NCI-H460 (cell line): ENCODE measurements at places on chromosomes 13 and 19. TPM values are rescaled to one million over a fixed set of nuclear protein-coding genes. Genes with fewer than 3 reads are reported as not detected.

DNA sequence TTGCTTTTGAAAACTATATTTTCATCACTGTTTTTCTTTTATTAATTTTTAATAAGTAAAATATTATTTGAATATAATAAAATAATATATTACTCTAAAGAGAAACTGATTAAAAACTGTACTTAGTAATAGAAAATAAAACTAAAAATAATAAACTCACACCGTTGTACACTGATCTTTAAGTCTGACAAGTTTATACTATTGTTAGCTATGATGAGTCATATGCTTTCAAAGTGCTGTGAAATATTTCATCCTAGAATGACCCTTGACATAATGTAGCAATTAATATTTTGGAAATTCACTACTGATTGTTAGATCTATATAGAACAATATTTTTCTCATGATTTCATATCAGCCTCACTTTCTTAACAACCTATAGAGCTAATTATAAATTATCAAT is 1040.6 kb upstream of the SPRY2 start:
- no peak for DNase-seq

GRCh38 chr19:47523473-47523872 is 8.6 kb upstream of the NAPA start:
- DNase-seq = no peak

- DNase-seq = no peak
Observed at GRCh38 chr13:110010404-110011138, 224.2 kb upstream of the IRS2 start.

- no peak for DNase-seq
Observed at GRCh38 chr13:44575035-44575434, 1.1 kb downstream of the TSC22D1 start.

- DNase-seq = peak; percentile 34
Observed at GRCh38 chr13:94617389-94618000, 15.8 kb downstream of the GPR180 start.

CPB2 gene
- total RNA-seq = not detected in 2 replicates

WTIP gene
- total RNA-seq = 6.6 and 8.2 TPM in 2 replicates

CEACAM16 gene
- total RNA-seq = not detected in 2 replicates

F10 gene
- total RNA-seq = 0.59 and 0.61 TPM in 2 replicates
